ENCODE measurements at places on chromosomes 12 and 14. TPM values are rescaled to one million over a fixed set of nuclear protein-coding genes. Genes with fewer than 3 reads are reported as not detected.
A peak's percentile ranks its signal among the peaks of the same experiment; 100 is the strongest.

- peak; percentile 36 for DNase-seq
Measured at GRCh38 chr14:63204407-63205043, at the start of gene RHOJ. Gene RHOJ, plus strand, starts transcription at chr14:63204443. Its CDS starts 427 bp downstream, at chr14:63204870.

DNA sequence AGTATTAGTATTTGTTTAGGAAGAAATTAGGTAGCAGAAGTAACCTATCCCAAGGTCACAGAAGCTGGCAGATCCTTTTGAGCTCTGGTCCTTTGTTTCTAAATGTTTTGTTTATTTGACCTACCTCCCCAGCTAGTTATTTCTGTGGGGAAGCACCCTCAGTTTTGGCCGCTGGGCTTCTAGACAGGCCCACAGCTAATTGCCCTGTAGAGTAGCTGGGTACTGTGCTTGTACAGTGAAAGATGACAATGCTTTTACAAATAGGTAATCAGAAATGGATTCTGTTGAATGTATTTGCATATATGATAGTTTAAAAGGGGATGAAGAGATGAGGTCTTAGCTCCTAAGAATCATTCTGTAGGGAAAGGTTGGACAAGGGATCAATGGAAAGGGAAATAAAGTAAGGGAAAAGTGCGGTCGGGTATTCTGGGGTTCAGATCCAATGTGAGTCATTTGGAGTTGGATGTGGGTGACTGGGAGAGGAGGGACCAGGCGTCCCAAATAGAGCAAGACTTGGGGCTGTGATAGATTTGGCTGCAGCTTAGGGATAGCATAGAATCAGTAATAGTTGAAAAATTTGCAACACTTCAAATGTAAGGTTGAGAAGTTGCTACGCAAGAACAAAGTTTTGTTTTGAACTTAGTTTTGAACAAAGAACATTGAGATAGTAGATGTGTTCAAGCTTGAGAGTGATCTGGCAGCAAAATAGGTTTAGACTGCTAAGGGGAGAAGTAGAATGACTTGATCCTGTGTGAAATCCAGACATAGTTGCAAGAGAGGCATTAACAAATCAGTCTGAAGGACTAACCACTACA lies 3.6 kb downstream of the NUDT4 start:
- DNase-seq, result no peak

DNA sequence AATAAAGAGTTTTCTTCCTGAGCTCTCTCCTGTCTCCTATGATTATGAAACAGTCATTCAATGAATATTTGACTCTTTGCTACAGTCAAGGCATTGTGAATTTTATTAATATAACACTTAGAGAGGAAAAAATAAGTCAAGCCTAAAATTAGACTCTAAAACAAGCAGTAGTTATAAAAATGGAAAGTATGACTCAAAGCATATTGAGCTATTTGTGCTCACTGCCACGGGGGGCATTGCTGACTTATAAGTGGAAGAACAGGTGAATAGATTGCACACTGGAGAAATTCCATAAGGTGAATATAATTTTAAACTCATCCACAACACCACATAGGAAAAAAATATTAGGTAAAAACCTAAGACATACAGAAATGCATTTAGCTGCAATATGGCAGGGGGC lies 87.7 kb upstream of the CCDC196 start:
- no peak for DNase-seq

DNA sequence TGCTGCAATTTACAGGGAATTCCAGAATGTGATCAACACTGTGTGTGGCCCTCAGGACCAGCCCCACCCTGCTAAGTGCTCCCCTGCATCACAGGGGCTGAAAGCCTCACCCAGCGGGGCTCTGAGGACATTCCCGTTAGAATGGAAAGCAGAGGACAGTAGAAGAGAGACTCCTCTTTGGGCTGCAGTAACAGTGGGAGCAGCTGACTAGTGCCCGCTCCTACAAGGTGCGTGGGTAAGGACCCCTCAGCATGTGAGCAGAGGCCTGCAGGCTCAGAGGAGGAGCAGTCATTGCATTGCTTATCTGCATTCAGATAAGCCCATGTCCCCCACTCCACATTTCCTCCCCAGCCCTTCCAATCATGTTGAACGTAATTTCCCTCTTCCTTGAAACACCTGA lies 120.1 kb downstream of the ITPR2 start:
- DNase-seq, result no peak

The KLRC4 gene
- not detected for total RNA-seq

The SLCO1B1 gene
- not detected for total RNA-seq
